Fibroblast of pulmonary artery (primary cell): ENCODE measurements at places on chromosomes 2 and 18.

DNA sequence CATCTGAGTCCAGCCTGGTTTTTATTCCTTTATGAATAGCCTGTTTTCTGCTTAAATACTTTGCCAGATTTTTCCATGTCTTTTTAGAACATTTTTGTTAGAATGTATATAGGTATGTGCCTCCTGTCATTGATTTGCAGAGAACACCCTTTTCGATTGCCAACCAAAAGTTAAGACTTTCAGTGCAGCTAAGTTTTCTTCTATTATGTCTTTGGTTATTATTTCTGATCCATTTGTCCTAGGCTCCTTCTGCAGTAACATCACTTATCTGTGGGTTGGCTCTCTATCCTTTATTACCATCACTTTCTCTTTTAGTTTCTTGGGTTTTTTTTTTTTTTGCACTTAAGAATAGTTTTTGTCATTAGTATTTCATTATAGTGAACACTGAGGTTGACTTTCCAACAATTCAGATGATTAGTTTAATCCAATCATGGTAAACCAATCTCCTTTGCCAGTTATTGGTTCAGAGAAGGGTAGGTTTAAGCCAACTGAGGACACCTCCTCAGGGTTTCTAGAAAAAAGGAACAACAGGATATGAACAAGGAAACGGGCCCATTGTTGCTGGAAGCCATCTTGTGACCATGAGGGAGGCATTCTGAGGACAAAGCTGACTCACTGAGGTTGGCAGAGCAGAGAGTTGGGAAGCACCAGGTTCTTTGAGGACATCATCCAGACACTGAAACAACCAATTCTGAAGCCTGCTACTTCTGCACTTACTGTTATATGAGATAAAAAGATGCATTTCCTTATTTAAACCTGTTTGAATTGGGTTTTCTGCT, 37.9 kb upstream of the GBX2 start:
- DNase-seq, result peak; percentile 6

- no peak for DNase-seq
These were observed 518.2 kb upstream of the ZEB2 start for GRCh38 chr2:145038041-145038525.

DNA sequence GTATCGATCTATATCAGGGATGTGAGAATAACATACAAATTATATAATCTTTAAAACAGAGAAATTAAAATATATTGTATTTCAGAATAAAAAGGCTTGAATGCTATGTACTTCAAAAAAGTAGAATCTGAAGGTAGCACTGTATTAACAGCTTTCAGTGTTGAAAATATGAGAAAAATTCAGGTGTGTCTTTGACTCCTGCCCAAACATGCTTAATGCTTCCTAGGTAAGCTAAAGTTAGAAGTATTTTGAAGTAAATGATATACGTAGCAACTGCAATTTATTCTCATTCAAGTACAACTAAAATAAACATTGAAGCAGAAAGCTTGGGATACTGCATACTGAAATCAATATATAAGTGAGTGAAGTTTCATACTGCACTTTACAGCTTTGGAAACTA, 1082.0 kb upstream of the ACVR2A start:
- DNase-seq, result no peak

GRCh38 chr2:239168575-239168974, 232.2 kb downstream of the HDAC4 start:
- no peak for DNase-seq

DNA sequence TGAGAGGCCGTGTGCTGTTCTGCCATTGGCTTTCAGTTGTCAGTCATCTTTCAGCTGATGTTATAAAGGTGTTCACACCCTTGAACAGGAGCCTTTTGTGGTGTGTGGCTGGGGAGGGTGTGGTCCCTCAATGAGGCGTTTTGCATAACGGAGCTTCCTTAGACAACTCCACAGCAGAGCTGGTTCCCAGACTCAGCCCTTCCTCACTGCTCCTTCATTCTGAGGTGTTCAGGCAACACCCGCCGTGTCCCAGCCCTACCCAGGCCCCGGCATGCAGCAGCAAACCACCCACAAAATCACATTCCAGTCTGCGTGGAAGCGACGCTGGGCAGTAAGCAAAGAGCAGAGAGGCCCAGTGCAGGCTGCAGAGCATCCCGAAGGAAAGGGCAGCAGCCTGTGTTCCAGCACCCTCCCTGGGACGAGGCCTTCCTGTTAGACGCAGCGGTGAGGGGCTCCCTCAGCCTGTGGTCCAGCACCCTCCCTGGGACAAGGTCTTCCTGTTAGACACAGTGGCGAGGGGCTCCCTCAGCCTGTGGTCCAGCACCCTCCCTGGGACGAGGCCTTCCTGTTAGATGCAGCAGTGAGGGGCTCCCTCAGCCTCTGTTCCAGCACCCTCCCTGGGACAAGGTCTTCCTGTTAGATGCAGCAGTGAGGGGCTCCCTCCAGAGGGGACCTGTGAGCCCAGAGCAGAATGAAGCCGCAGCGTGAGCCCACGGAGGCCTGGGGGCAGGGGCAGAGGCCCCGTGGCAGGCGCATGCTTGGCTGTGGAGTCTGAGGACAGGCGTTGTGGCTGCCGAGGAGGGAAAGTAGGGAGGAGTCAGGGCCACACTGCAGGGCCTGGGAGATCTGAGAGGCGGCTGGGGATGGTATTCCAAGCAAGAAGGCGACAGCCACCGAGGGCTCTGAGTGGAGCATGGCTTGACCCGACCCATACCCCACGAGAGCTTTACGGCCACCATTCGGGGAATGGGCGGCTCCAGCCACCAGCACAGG, 201.8 kb upstream of the HDAC4 start:
- no peak for DNase-seq

- no peak for DNase-seq
These were observed 217.8 kb upstream of the NXPH2 start for GRCh38 chr2:138997856-138998517.

GRCh38 chr18:31049189-31049588, 6.6 kb upstream of the DSC3 start:
- peak; percentile 33 for DNase-seq

DNA sequence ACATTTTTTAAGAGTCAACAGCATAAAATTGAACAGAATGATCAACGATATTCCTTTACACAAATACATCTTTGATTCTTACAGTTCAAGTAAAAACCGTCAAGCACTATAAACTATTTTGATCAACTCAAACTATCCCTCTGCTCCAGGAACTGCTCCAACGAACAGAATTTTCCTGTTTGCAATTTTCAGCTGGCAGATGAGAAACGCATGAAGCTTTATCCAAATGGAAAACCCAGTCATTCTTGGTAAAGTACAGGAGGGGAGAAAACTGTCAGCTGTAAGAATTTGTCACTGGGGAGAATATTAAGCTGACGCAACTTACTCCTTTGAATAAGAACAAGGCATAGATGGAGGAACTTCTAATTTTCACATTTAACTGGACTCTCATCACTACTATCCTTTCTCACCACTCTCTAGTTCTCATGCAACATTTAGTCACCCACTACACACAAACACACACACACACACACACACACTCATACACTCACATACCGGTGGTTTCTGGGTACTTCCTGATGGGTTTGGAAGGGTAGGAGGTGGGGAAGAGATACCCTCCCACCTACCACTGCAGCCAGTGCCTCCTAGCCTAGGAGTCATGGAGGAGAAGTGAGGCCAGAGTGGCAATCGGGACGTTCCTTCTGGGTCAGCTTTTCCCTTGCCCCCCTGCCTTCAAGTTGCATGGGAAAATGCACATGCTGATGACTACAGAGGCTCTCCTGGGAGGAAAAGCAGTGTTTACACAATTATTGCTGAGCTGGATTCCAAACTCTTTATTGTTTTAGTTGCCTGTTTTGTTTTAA, 54.0 kb upstream of the SPATS2L start:
- peak; percentile 70 for DNase-seq

DNA sequence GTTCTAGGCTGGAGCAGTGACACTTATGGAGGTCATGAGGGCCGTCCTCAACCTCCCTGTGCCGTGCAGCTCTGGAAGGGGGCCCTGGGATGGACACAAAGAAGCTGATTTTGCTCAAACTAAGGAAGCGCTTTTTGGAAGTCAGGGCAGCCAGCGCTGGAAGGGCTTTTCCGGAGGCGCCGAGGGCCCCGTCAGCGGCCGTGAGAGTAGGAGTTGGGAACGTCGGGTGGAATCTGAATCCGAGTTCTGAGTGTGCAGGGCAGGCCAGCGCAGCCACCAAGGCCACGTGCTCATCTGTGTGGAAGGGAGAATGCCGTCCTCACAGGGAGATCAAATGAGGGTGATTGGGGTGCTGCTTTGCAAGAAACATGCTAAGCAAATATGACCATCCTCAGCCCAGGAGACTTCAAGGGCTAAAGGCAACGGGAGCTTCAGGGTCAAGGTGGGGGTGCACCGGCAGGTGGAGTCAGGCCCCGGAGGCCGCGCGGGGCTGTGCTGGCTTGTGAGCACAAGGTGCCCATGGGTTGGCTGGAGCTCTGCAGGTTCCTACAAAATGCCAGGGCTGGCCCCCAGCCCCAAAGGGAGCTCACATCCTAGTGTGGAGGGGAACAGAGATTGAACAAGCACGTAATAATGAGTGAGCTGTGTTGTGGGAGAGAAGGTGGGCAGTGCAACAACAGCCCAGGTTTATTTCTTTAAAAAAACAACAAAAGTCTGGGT, 70.4 kb upstream of the HPCAL1 start:
- DNase-seq, result no peak

DNA sequence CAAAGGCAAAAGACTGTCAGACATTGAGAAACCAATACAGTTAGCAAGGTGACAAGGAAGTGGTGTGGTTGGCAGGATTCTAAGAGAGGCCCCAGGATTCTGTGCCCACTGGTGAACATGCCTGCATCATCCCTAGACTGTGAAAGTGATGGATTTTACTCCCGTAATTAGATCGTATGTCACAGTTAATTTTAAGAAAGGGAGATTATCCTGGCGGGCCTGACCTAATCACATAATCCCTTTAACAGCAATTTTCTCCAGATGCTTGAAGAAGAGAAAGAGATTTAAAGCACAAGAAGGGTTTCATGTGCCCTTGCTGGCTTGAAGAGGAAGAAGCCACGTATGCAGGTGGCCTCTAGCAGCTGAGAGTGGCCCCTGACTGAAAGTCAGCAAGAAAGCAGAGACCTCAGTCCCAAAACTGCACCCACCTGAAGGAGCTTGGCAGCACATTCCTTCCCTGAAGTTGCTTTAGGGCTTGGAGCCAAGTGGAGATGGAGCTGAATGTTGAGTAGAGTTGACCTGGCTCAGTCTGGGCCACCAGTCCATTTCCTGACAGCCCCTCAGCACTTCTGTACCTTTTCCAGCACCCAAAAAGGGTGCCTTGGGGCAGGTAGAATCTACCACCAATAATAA, 49.1 kb downstream of the GTF3C3 start:
- DNase-seq, result no peak
